ENCODE measurements at places on chromosomes 5 and 9.

DNA sequence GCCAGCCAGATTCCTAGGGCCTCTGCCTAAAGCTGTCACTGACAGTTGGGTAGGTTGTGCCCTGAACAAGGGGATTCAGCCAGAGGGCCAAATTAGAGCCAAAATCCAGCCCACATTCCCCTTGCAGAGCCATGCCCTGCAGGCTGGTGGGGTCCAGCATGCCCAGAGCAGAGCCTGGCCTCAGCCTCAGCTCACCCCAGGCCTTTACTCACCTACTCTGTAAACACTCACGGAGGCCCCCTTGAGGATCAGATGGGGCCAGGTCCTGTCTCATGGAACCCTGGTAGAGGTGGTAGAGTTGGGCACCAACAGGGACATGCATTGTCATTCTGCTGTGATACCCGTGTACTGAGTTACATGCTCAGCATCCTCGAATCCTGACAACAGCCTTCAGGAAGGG is 74.9 kb downstream of the LMX1B start:
- no peak for DNase-seq

GRCh38 chr5:150492621-150493020 is 15.3 kb upstream of the NDST1 start:
- DNase-seq = no peak

GRCh38 chr5:181070523-181070922 is 30.5 kb downstream of the BTNL9 start:
- DNase-seq = no peak

DNA sequence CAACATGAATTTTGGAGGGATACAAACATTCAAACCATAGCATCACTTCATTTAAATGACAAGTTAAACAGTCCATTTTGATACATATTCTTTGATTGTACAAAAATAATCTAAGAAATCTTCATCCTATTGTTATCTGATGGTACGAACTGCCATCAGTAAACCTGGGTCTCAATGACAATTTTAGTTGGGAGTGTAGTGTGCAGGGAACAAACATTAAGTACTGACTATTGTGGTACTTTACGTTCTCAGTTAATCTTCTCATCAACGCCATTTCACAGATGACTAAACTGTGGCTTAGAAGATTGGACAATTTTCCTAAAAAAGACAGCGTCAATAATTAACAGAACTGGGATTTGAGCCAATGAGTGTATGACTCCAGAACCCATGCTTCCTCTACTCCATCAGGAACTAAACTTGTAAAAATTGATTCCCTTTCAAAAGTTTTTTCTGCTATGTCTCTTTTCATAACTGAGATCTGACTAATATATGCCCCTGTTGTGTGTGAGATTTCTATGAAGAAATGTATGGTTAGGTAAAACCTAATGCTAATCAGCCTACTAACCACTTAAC is 21.1 kb downstream of the TNPO1 start:
- no peak for DNase-seq
